Hematopoietic multipotent progenitor cell treated with erythropoietin and hydrocortisone succinate and interleukin-3 and kit ligand, for 4 days (in vitro differentiated cells): ENCODE measurements at places on chromosomes 5 and 9.

DNA sequence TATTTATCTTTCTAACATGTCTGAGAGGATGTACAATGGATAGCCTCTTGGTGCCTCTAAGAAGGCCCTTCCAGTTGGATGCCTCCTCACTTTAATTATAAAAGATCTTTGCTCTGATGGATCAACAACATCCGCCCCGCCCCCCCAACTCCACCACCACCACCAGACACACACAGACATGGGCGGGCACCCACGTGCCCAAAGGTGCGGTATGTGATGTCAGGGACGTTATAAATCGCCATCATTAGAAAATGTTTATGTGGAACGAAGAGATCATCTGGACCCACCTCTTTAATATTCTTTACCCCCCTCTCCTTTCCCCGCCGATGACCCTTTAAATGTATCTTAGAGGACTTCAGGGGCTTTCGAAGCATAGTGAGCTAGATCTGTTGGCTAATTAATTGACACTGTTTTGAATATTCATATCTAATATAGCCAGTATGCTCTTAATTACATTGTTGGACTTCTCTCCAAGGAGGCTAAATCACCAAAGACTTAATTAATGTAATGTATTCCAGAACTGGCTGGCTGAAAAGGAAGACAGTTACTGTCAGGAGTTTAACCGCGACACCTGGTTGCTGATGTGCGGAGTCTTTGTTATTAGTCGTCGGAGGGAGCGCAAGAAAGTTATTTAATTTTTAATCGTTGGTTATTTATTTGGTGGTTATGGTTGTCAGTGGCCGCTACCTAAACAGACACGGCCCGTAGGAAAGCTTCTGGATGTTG lies 6.1 kb upstream of the FOXB2 start:
- DNase-seq: no peak

- no peak for DNase-seq
These were observed 35.2 kb upstream of the PSD2 start for GRCh38 chr5:139760066-139761056.

GRCh38 chr9:136696502-136696901 lies 9.2 kb upstream of the AGPAT2 start:
- DNase-seq: peak; percentile 15

DNA sequence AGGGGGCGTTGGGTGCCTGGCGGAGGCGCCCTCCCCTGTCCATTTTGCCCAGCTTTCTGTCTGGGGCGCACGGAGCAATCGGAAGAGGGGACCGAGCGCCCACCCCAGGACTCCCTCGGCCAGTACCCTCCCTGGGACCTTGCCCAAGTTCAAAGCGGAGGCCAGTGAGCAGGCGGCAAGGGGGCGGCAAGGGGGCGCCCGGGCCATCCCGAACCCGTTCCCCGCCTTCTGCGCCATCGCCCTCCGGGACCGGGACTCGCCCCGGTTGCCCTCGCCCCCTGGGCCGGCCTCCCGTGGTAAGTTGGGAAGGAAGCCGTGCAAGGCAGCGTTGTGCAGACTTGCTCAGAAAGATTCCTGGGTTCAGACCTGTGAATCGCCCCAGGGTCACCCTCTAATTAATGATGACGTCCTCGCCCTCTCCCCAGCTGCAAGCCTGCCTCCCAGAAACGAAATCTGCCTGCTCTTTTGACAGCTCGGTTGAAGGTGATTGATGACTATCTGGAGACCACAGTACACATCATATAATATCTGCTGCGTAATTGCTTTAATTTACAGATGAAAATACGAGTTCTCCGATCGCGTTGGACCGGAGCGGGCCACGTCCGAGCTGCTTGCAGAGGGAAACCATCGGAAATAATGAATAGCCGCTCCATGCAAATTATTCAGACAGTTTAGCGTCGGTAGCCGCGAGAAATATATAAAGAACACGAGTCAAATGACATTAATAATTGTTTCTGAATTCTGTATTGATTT lies 1.4 kb upstream of the IRX4 start:
- DNase-seq: no peak

DNA sequence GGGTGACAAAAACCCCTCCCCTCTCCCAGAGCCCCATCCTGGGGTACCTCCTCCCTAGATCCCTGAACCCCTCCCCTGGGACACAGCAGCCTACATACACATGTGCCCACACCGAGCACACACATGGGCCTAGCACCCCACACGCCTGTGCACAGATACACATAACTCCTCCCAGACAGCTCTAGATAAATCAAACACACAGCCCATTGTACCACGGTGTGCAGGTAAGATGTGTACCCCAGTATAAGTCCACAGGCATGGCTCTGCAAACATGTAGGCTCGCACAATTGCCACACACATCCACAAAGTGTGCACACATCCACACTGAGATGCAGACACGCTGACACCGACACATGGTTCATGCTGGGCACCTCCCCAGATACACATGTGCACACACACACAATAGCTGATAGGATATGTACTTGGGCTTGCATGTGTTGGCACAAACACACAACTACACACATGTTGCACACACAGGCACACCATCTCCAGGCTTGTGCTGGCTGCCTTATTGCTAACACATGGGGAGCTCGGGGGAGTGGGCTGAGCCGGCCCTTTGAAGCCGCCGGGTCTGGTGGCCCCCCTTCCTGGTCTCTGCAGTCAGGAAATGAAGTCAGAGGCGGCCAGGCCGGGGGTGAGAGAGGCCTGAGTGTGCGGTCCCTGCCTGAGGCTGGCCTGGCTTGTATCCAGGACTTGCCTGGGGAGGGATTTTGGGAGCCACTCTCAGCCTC lies 30.2 kb downstream of the GOLGA2 start:
- DNase-seq: peak; percentile 82
